ENCODE measurements at places on chromosomes 7 and 10.

- DNase-seq: no peak
Measured at GRCh38 chr10:104197364-104197763, 34.8 kb downstream of the CFAP43 start.

- no peak for DNase-seq
Measured at GRCh38 chr7:80218723-80219122, 84.1 kb downstream of the GNAI1 start.

DNA sequence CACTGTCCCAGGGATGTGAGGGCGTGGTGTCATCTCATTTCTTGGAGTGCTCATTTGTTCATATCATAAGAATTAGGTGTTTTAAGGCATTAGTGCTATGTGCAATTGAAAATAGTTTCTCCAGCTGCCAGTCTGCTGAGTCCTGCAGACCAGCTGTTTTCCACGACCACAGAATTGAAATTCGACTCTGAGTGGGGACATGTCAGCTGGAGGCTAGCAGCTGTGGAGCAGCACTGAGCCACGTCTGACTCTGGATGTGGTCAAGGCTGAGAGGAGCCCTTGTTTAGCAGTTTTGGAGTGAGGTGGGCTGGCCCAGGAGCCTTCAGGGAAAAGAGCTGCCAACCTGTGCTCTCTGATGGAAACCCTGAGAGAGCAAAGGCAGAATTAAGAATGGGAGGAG lies 156.3 kb upstream of the GRB10 start:
- no peak for DNase-seq

DNA sequence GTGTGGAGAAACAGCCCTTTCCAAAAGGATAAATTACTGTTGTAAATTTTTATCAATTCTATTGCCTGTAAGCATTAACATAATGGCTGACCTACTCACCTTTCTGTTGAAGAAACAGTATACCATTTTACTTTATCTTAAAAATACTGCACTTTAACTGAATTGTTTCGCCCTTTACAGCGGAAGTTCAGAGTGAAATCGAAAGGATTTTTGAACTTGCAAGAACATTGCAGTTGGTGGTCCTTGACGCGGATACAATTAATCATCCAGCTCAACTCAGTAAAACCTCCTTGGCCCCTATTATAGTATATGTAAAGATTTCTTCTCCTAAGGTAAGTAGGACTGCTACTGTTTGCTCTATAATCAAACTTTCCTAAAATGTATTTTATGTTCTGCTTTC lies 117.5 kb downstream of the NSUN6 start:
- no peak for DNase-seq
